ENCODE measurements at places on chromosomes 4 and X. TPM values are rescaled to one million over a fixed set of nuclear protein-coding genes. Genes with fewer than 3 reads are reported as not detected.

CWH43 gene
- 7.2 TPM for total RNA-seq

TEX13D gene
- not detected for total RNA-seq

GALNTL6 gene
- total RNA-seq = not detected

BANK1 gene
- total RNA-seq = 0.72 TPM

GPRASP3 gene
- 1.7 TPM for total RNA-seq

SLC10A3 gene
- 20.5 TPM for total RNA-seq

MAGEB18 gene
- not detected for total RNA-seq

MAGEC2 gene
- total RNA-seq = not detected

ADRA2C gene
- total RNA-seq = not detected

ETNPPL gene
- not detected for total RNA-seq

WDFY3 gene
- 53.3 TPM for total RNA-seq

CXorf38 gene
- 13.9 TPM for total RNA-seq

Measured in tracheal epithelial cell (primary cell).